ENCODE measurements at places on chromosomes 1 and 21. TPM values are rescaled to one million over a fixed set of nuclear protein-coding genes. Genes with fewer than 3 reads are reported as not detected.

MYOC gene
- 0.13 TPM for total RNA-seq

DAB1 gene
- total RNA-seq, result under 0.01 TPM

LCE2C gene
- not detected for total RNA-seq

FALEC gene
- total RNA-seq, result not detected

RGS13 gene
- total RNA-seq, result not detected

UTS2 gene
- not detected for total RNA-seq

All from aortic smooth muscle cell (primary cell).